ENCODE measurements at places on chromosomes 13 and 19. TPM values are rescaled to one million over a fixed set of nuclear protein-coding genes. Genes with fewer than 3 reads are reported as not detected.

The ZNF154 gene
- total RNA-seq, result 4.4 TPM

The DCLK1 gene
- total RNA-seq, result 11.2 TPM

The GRK1 gene
- not detected for total RNA-seq

The FUT1 gene
- total RNA-seq, result 0.06 TPM

The CYP4F8 gene
- not detected for total RNA-seq
